ENCODE measurements at places on chromosomes 2 and 18. TPM values are rescaled to one million over a fixed set of nuclear protein-coding genes. Genes with fewer than 3 reads are reported as not detected.

Gene TEKT4
- total RNA-seq, result not detected

Gene PTRHD1
- 18.6 TPM for total RNA-seq

Gene CD207
- total RNA-seq, result not detected

Gene MYO1B
- 143 TPM for total RNA-seq

Gene UBE2F
- total RNA-seq, result 38.7 TPM

Gene HOXD1
- 0.14 TPM for total RNA-seq

Gene CDCA7
- total RNA-seq, result 0.66 TPM

Gene DQX1
- total RNA-seq, result not detected

Gene UGT1A6
- total RNA-seq, result not detected

Gene CFAP210
- not detected for total RNA-seq

Gene PPP1R1C
- not detected for total RNA-seq

Gene PPIL3
- total RNA-seq, result 39.5 TPM
